HS-5 (cell line): ENCODE measurements at places on chromosomes 3 and 15.

DNA sequence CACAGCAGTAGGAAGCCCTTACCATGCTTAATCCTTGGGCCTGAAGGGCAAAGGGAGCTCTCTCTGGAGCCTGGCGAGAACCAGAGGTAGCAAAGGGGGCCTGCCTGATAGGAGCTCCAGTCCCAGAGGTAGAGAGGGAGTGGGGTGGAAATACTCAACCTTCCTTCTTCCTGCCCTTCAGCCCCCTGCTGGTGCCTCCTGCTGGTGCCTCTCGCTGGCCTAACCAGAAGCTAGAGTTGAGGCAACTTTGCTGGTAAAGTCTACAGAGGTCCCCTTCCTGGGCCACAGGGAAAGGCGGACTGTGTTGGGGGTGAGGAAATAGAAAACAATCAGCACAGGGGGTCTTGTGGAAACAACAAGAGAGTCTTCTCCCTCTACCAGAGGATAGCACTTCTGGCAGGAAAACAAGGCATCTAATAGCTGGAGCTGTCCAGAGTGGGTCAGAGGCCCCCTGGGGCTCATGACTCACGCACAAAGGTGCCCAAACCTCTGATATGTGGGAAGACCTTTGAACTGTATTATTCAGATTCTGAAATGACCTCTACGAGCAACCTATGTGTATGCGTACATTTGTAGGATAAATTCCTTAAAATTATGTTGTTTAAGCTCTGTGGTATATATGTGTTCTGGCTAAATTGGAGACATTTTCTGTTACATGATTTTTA is 133.9 kb downstream of the LRRC28 start:
- no peak for DNase-seq

DNA sequence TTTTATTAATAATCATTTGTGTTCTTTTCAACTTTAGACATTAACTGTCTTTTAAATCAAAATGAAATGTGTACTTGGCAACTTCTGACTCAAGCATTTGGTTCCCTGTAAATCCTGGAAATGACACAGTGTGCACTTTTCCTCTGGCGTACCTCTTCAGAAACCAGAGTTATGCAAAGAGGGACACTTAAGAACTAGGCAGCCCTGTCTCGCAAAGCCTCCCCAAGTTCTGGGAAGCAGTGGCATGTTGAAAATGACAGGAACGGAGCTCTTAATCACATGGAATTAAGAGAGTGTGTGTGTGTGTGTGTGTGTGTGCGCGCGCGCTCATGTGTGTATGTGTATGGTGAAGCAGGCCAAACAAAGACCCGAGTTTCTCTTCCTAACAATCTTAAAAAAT is 707.4 kb downstream of the MECOM start:
- no peak for DNase-seq

- no peak for DNase-seq
Measured at GRCh38 chr3:156050918-156051317, 69.5 kb upstream of the KCNAB1 start.

- no peak for DNase-seq
Measured at GRCh38 chr3:101966226-101966625, 116.9 kb downstream of the NFKBIZ start.

GRCh38 chr3:29050155-29050554 is 230.7 kb upstream of the RBMS3 start:
- DNase-seq: no peak

GRCh38 chr3:160921020-160921635 is 165.1 kb downstream of the PPM1L start:
- DNase-seq: no peak

- no peak for DNase-seq
Measured at GRCh38 chr3:117192888-117193287, 483.3 kb downstream of the TUSC7 start.

GRCh38 chr3:18236726-18237125 is 188.4 kb downstream of the SATB1 start:
- no peak for DNase-seq

DNA sequence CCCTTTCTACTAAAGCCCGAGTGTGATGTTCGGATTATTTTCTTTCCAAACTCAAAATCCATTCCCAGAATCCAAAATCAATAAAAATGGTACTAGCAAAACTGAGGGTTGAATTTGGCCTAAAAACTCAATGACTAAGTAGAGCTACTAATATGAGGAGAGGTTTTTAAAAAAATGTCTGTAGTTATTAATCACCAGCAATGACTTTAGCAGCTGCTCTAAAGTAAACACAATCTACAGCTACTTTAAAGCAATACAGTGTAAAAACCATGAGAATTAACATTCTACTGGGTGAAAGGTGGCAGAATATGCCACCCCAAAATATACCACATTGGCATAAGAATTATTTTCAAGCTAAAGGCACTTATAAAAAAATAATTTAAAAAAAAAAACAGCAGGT is 23.5 kb downstream of the FHIT start:
- DNase-seq: no peak

GRCh38 chr15:48392356-48392755 is 61.1 kb downstream of the DUT start:
- DNase-seq: no peak

GRCh38 chr3:138347960-138348753 is at the start of gene MRAS:
Gene MRAS, plus strand, starts transcription at chr3:138348579. Its CDS starts 24,305 bp downstream, at chr3:138372884.
- DNase-seq: no peak

GRCh38 chr3:172298247-172298646 is 150.0 kb downstream of the GHSR start:
- DNase-seq: no peak

DNA sequence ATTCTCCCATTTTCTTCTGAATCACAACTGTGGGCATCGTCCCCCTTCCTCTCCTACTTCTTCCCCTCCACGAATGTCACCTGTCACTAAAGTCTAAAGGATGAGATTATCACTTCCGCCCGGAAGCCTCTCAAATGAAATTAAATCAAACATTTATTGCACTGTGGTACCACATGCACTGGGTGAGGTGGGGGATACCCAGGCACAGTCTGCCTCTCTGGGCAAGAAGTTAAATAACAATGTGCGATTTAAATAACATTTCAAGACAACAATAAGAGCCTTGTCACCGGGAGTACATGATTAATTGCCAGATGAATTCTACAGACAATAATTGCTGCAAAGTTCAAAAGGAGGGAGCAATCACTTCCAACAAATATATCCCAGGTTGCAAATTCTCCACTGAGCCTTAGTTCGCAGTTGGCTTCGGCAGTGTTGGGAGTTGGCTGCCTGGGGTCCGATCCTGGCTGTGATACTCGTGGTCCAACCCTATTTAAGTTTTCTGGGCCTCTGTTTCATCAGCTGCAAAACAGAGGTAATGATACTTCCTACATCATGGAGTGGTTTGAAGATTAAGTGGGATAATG is 77.7 kb downstream of the FOXP1 start:
- DNase-seq: no peak

- DNase-seq: no peak
Measured at GRCh38 chr3:52441772-52442332, 3.1 kb downstream of the SEMA3G start.

- no peak for DNase-seq
Measured at GRCh38 chr3:152037953-152038352, 164.5 kb downstream of the SUCNR1 start.

- no peak for DNase-seq
Measured at GRCh38 chr3:185653949-185654757, 68.1 kb downstream of the SENP2 start.

GRCh38 chr3:14431917-14432834 is 29.8 kb downstream of the SLC6A6 start:
- DNase-seq: peak; percentile 70

DNA sequence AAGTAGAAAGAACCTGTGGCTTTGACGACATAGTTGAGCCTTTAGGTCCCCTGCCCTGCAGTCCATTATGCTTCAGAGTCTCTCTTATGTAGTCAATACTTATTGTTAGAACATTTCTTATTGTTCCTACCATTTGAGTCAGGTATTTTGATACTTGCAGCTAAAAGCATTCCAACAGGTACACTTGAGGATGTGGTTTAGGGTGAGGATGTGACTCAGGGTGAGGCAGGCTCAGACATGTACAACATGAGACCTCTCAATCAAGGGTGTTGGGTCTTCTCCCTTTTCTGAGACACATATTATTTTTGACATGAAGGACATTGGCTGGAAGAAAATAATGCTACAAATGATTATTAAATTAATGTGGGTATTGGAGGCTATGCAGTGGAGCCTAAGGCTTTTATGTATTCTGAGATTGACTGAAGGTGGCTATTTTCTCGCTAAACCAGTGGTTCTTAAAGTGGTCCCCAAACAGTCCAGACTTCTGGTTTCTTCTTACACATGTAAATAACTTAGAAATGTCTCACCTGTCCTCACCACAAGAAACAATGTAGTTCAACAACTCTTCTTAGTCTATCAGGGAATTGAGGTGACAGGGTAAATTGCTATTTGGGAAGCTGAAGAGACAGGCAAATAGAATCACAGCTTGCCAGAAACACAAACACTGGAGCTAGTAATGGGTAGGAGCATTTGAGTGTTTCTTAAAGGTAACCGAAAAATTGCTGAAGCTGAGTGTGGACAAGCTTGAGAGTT is 135.5 kb upstream of the ZPLD1 start:
- no peak for DNase-seq

GRCh38 chr15:90412356-90413194 is 24.5 kb downstream of the IQGAP1 start:
- DNase-seq: no peak

GRCh38 chr3:66692766-66693150 is 191.9 kb upstream of the LRIG1 start:
- no peak for DNase-seq

- no peak for DNase-seq
Measured at GRCh38 chr15:39285071-39285470, 295.8 kb upstream of the THBS1 start.

GRCh38 chr3:67719333-67719732 is 64.9 kb upstream of the SUCLG2 start:
- DNase-seq: peak; percentile 87

GRCh38 chr3:131811481-131811880 is 223.3 kb downstream of the CPNE4 start:
- no peak for DNase-seq

DNA sequence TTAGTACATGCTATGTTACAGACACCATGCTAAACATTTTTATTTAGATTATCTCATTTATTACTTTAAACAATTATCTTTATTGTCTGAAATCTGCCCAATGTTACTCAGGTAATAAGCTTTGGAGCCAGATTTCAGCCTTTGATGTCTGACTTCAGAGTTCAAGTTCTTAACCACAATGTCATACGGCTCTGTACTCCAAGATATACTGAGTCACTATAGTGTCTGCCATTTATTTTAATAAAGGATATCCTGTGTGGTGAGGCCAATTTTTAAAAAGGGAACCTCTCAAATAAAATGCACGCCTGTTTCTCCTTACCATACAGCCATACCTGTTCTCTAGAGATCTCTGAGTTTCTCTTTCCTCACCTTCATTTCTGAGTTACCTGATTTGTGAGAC is 193.1 kb downstream of the EPHA3 start:
- DNase-seq: no peak

GRCh38 chr3:141557961-141558706 is 71.3 kb downstream of the RASA2 start:
- DNase-seq: no peak

DNA sequence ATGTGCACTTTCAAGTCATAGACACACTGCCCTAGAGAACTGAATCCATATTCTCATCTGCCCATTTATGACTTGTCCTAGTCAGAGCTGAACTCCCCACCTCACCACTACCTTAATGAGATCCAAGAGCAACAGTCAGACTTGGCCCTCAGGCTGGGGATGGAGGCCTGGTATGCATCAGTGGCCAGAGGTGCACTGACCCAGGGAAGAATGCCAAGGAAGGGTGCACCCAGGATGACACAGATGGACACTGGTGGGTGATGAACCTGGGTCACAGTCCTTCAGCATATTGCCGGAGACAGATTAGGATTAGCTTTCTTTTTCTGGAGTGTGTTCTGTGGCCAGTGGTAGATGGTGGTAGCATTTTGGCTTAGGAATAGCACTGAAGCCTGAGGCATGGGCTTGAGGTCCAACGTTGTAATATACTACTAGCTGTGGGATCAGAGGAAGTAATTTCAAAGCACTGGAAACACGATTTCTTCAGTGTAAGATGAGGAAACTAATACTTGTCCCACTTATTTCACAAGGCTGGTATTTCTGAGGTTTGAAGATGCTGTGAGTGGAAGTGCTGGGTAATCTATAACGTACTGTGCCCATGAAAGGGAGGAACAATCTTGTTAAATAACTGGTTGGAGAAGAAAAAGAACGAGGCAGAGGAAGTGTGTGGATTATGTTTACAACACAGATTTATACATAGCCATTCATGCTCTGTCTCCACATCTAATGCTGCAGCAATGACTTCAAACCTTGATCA is 265.0 kb downstream of the THRB start:
- DNase-seq: no peak

- DNase-seq: no peak
Measured at GRCh38 chr3:95312650-95313049, 1249.8 kb downstream of the NSUN3 start.

- no peak for DNase-seq
Measured at GRCh38 chr3:107892955-107893624, 197.7 kb downstream of the CD47 start.

DNA sequence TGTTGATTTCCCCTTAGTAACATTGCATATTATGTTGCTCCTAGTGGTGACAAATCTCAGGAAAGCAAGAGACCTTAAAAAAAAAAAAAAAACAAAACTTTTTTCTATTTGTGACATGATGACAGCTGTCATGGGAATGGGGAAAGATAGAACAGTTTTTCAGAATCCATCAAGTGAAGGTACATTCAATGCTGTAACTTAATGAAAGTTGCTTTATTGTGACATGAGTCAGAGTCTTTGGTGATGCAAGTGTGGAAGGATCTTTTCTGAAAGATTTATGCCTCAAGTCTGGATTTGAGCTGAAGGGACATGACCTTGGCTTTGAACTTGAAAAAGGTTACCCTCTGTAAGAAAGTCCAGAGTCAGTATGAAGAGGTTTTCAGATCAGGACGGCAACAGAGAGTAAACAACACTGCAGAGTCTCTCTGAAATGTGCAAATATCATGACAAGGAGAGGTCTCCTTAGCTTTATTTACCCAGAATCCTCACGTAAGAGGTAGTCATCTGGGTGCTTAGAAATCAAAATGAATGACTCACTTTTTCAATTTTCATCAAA is 424.7 kb downstream of the CNTN4 start:
- no peak for DNase-seq

DNA sequence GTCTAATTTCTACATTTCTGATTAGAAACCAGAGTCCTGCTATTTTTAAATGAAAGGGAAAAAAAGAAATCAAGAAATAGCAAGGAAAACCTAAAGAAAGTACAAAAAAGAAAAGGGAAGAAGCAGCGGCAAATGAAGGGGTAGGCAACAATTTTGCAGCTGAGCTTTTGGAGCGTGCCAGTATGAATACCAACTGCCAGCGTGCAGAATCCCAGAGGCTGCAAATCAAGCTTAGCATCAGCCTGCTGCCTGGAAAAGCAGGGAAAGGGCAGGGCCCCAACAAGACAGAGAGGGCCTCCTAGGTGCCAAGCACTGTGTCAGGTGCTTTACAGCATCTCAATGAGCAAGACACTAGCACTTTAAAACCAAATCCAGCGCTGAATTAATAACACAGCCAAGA is 176.8 kb downstream of the STT3B start:
- DNase-seq: no peak

GRCh38 chr15:61835496-61836106 is 224.6 kb downstream of the VPS13C start:
- DNase-seq: peak; percentile 19

GRCh38 chr3:57003676-57004075 is 56.8 kb upstream of the SPATA12 start:
- DNase-seq: no peak

- DNase-seq: no peak
Measured at GRCh38 chr3:60133269-60134162, 1083.7 kb upstream of the CFAP20DC start.
